ENCODE measurements at places on chromosomes 3 and 15. TPM values are rescaled to one million over a fixed set of nuclear protein-coding genes. Genes with fewer than 3 reads are reported as not detected.
A peak's percentile ranks its signal among the peaks of the same experiment; 100 is the strongest.

DNA sequence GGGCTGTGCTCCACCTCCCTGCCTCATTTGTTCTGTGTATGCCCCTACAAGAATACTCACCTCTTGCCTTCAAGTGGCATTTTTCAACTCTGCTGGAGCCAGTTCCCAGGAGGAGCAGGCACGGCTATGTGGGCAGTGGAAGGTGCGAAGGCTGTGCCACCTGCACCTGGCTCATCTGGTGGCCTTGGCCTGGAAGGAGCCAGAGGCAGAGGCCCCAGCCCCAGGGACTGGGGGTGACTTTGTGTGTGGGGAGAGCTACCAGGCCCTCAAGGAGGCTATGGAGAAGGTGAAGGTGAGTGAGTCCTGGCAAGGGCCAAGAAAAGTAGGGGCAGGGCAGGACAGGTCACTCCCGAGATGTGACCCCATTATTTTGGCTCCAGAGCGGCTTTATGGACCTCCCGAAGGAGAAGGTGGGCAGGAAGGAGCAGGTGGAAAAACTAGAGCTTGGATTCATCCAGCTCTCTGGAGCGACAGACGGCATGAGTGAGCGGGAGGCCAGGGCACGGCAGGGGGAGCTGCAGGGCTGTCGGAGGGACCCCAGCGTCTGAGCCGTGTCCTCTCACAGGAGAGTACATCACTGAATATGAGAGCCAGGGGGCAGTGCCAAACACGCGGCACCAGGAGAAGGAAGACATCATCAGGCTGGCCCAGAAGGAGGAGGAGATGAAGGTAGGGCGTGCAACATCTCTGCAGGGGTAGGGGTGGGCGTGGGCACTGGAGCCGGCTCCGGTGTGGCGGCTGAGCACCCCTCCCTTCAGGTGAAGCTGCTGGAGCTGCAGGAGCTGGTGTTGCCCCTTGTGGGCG, 57.3 kb upstream of the UBE2Q2 start:
- H3K4me1 ChIP-seq: peaks cover 3% of the 10 kb centered on the region
- H3K27ac ChIP-seq: no peak overlapping the region
- no peak overlapping the region for H3K4me3 ChIP-seq
- DNase-seq: peak; percentile 68
- peaks cover 5% of the 10 kb centered on the region for H3K27me3 ChIP-seq

The WNT5A gene
- 3.9 TPM for total RNA-seq

The AHSG gene
- not detected for total RNA-seq

The PODXL2 gene
- total RNA-seq: 4.3 TPM

The XCR1 gene
- not detected for total RNA-seq

- no peak overlapping the region for H3K4me3 ChIP-seq
- H3K27ac ChIP-seq: no peak overlapping the region
- no peaks in the 10 kb centered on the region for H3K4me1 ChIP-seq
- no peak for DNase-seq
- H3K27me3 ChIP-seq: no peaks in the 10 kb centered on the region
Measured at GRCh38 chr3:72190050-72190449, 405.1 kb upstream of the PROK2 start.

DNA sequence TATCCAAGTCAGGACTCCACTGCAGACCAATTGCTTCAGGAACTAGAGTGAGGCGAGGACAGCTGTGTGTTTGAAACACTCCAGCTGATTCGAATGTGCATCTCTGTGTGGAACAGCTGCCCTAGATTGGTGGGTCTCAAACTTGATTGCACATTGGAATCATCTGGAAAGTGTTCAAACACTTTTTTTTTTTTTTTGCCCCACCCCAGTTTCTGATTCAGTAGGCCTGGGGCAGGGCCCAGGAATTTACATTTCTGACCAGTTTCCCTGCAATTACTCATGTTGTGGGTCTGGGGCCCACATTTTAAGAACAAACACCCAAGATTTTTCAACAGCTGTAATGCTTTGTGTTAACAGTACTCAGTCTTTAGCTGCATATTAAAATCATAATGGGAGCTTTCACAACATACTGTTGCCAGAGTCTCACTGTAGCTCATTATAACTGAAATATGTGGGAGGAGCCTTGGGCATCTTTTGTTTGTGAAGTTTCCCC, 156.6 kb downstream of the NR1D2 start:
- no peaks in the 10 kb centered on the region for H3K27me3 ChIP-seq
- peaks cover 9% of the 10 kb centered on the region for H3K4me1 ChIP-seq
- no peaks in the 10 kb centered on the region for H3K36me3 ChIP-seq
- no peak overlapping the region for H3K27ac ChIP-seq
